Cardiac septum (tissue), 1 donor: ENCODE measurements at places on chromosomes 16 and 17. TPM values are rescaled to one million over a fixed set of nuclear protein-coding genes. Genes with fewer than 3 reads are reported as not detected.

Gene NPIPA5
- 6.7 TPM for total RNA-seq

Gene LGALS9B
- not detected for total RNA-seq

Gene TAT
- not detected for total RNA-seq

Gene HOXB9
- total RNA-seq = not detected

GRCh38 chr17:74812109-74813009 lies 36.2 kb upstream of the NAT9 start:
- DNase-seq = no peak

GRCh38 chr16:14672403-14672971 lies 21.6 kb downstream of the PLA2G10 start:
- DNase-seq = no peak

DNA sequence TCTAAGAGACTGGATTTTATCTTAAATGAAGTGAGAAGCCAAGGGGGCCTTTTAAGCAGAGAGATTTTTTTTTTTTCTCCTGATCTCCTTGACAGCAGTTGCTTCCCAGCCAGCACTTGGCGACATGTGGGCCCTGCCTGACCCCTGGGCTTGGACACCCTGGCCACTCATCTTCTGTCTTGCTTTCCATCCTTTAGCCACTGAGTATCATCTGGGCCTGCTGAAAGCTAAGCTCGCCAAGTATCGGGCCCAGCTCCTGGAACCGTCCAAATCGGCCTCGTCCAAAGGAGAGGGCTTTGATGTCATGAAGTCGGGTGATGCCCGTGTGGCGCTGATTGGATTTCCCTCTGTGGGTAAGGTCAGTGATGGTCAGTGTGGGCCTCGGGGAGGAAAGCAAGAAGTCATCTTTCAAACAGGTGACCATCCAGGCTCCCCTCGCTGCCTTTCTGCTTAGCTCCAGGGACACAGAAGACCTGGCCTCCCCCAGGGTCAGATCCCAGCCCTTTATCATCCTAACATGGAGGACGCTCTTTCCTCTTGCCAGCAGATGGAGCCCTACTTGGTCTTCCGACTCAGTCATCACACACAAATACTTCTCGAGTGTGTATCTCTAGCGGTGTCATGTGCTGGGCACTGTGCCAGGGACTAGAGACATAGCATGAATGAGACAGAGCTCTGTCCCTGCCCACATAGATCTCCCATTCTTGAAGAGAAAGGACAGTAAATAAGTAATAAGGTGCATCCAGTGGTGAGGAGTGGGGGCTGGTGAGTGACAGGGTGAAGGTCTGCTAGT lies 6.1 kb downstream of the DRG2 start:
- DNase-seq = no peak

GRCh38 chr17:18138065-18138749 lies 29.7 kb downstream of the MYO15A start:
- DNase-seq = no peak

DNA sequence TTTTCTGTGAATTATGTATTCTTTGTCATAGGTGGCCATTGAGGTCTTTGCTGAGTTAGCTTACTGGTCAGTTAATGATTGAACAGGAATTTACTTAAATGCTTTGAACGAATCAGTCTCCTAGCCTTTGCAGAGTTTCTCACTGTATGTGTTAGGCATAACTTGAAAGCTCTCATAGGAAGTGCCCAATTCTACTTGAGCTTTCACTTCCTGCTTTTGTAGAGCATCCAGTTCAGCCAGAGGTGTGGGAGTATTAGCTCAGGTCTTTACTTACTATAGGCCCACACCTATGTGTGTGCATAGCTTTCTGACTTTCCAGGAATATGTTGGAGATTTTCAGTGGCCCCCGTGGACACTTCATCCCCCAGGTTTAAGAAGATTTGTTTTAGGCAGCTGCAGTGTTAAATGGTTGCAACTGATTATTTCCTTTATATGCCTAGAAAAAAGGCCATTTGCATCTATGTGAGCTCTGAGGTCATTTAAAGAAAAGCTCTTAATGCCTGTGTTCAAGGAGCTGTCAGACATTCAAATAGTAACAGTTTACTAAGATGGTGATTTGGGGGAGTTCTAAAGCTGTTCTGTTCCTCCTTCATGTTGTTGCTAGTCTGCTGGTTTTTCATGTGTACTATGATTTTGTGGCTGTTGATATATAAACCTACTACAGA lies 62.3 kb downstream of the PHKB start:
- DNase-seq = no peak

GRCh38 chr17:72512649-72513556 lies 392.1 kb downstream of the SOX9 start:
- DNase-seq = no peak

DNA sequence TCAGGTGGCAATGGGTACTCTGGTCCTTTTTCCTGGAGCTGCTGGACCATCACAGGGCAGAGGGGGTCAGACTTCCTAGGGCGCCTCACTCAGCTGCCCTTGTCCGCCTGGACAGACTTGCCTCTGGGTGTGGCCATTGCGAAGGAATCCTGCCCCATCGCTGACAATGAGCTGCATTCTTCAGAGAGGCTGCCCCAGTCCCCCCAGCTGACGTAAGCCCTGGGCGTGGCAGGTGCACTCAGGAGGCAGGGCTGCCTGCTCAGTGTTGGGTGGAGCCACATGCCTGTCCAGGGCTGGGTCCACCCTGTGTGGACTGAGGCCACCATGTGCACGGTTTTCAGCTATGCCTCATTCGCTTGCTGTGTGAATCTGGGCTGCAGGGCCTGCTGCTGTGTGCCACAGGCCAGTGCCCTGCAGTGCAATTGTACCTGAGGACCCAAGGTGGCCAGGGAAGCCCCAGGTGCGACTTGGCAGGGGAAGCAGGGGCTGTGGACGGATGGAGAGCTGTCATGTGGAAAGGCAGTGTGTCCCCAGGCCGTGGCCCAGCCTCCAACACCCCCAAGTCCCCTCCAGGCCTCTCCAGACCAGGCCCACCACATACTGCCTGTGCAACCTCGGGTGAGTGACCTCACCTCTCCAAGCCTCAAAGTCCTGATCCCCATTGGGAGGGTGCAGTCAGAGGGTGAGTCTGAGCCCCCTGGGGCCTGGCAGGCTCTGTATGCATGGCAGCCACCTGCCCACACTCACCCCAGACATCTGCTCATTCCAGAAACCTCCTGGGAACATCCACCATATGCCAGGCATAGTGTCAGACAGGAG lies 14.0 kb upstream of the MPRIP start:
- no peak for DNase-seq

GRCh38 chr16:79554912-79555311 lies 45.6 kb downstream of the MAF start:
- DNase-seq = no peak
